Lung microvascular endothelial cell (primary cell): ENCODE measurements at places on chromosomes 16 and 17. TPM values are rescaled to one million over a fixed set of nuclear protein-coding genes. Genes with fewer than 3 reads are reported as not detected.

DNA sequence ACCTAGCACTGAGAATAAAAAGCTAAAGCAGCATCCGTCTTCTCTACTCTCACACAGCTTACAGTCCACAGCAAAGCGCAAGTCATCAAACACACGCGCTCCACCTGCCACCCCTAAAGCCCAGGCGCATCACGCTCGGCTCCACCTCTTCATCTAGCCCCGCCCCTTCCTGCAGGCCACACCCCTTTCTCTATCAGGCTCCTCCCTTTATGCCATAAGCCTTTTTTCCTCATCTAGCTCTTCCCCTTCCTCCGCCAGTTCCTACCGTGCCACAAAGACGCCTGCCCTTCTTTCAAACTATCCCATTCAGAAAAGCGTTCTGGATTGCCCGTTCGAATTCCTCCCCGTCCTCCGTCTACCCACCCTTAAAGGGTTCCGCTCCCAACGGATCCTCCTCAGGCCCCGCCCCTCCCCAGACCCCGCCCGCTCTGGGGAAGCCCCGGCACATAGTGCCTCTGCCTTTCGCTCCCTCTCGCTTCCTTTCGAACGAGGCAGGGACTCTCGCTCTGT is 417 bp downstream of the C16orf46 start:
- DNase-seq, result peak; percentile 84

Gene GALNS
- total RNA-seq, result 12.0 and 17.1 TPM in 2 replicates

- peak; percentile 77 for DNase-seq
Observed at GRCh38 chr17:49995055-49995738, at the start of gene DLX3. TSS of gene DLX3 (minus strand) at chr17:49995224. CDS start at chr17:49994998, 226 bp downstream.

DNA sequence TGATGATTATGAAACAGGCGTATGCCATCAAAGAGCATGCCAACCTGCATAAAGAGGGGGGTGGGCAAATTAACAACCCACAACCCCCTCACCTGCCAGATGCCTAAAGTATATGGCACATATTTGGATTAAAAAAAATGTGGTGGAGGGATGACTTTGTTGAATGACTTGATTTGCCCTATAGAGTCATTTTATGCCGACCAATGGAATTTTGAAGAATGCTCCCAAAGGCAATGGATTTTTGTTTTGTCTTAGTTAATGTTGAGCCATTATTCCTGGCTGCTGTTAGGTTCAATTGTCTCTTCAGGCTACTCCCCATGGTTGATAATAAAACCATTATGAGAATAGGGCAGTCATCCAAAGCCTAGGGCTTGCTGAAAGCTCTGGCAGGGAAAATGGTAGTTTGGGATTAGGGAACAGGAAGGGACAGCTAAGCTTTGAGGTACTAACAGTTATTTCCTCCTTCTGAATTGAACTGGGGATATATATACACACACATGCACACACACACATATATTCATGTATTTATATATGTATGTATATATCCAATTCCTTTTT is 5.8 kb upstream of the CHCT1 start:
- no peak for DNase-seq

DNA sequence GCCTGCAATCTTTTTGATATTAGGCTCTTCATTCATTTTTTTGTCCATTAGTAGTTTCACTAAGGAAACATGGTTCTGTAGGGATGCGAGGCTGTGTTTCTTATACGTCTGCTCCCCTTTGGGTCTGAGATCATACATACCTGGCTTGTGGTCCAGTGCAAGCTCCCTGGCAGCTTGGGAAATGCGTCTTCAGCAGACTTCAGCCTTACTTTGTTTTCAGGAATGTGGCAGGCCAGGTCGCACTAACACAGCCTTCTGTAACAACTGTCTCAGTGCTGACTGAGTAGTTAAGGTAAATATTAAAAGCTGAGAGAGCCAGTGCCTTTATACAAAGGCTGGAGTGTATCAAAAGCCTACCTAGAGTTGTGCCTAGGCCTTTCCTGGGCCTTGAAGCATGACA is 970.5 kb upstream of the EEF2KMT start:
- DNase-seq, result no peak

DNA sequence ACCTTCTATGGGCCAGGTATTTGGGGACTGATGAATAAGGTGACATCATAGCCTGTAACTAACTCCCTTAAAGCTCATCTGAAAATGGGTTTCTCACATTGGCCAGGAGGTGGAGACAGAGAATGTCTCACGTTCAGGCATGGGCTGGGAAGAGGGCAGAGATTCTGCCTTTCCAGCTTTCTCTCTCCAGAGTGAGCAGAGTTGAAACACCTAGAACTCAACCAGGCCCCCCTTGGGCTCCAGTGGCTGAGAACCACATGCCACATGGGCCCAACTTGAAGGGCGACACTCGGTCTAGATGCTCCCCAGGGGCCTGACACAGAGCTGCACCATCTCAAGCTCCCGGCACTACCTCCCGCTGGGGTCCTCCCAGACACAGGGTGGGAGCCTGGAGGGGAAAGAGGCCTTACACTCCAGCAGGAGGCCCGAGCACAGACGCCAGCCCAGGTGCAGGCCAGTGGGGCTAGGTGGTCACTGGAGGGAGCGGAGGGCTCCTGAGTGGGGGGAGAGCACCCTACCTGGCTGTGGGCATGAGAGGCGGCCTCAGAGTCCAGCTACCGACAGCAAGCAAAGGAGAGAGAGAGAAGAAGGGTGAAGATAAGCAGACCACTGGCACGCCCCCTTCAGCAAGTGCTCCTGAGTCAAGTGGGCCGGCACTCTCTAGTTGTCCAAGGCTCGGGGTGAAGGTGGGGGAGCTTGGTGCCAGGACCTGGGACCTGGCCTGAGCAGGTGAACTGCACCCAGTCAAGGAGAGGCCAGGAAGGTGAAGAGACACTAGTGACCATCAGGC is 55.9 kb downstream of the MYO18A start:
- peak; percentile 84 for DNase-seq

GRCh38 chr16:73062743-73063733 is 15.1 kb upstream of the ZFHX3 start:
- no peak for DNase-seq

GRCh38 chr16:67844497-67844896 is 2.2 kb upstream of the NUTF2 start:
- DNase-seq, result peak; percentile 9

Gene AANAT
- not detected in 2 replicates for total RNA-seq

DNA sequence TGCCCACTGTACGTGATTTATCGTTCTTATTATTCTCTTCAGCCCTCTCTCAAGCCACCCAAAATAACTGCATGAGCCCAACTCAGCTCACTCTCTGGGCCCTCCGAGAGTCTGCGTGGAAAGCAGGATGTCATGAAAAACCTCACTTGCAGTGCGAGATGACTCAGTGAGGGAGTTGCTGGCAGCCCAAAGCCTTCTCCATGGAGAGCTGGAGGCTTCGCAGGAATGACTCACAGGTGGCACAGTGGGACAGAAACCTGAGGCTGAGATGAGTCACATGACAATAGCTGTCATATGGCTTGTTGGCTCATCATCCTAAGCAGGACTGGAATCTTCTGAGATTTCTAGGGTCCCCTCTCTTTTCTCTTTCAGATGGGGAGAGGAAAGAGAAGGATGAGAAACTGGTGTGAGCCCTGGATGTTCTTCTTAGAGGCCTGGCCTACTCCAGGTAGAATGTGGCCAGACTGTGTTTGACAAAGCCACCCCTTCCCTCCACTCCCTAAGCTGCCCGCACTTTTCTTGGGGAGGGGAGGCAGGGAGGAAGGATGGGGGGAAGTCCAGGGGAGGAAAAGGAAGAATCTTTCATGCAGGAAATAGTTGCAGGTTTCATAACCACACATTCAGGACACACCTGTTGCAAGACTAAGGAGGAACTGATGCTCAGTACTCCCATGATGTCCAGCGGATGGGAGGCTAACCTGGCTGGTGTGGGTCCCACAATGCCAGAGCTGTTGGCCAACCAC is 160.6 kb upstream of the RPL38 start:
- DNase-seq, result peak; percentile 14

GRCh38 chr16:31107465-31107867 is 720 bp upstream of the BCKDK start:
- no peak for DNase-seq

DNA sequence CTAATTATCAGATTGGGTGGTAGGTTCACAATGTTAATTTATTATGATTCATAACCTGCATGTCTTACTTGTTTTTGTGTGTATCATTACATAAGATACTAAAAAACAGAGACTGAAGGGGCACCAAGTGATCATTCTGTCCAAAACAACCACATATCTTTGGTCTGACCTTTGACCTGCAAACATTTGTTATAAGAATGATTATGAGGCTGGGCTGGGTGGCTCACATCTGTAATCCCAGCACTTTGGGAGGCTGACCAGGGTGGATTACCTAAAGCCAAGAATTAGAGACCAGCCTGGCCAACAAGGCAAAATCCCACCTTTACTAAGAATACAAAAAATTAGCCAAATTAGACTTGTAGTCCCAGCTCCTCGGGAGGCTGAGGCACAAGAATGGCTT is 116.4 kb downstream of the SPAG9 start:
- no peak for DNase-seq
